Stimulated activated naive CD8-positive, alpha-beta T cell treated with anti-CD3 and anti-CD28 coated beads, Interleukin-15, Interleukin-2, amounts not matched to agents 100 U/mL and 50 U/mL, for 24 hours (primary cell): ENCODE measurements at places on chromosomes 1 and 21.

DNA sequence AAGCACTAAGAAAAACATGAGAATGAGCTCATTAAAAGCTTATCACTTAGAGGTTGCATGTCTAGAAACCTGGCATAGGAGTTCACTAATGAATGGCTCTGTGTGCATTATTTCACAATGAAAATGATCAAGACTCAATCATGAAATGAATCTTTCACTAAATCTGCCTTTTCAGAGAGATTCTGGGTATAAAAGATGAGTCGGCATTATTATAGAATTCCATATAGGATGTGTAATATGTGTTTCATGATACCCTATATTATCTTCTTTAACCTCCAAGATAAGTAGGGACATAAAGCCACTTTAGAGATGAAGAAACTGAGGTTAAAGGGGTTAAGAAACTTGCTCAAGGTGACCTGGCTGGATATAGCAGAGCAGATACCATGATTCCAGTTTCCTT is 368.1 kb downstream of the DUSP10 start:
- no peak for DNase-seq

GRCh38 chr1:231241750-231242149 is 738 bp downstream of the GNPAT start:
- peak; percentile 13 for DNase-seq

DNA sequence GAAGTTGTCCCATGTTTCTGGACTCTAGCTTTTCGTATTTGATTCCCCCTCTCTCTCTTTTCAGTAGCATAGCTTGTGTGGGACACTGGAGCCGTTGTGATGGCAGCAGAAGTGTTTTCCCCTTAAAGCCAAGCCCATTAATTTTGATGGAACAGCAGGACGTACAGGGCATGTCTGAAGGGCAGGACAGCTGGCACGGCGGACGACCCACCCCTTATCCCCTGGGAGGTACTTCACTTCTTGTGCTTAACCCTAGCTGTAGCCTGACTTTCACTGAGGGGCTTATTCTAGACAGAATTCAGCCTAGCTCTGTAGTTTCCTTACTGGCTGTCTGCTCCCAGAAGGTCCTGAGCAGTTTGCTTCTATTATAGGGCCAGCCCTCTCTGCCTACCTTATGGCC is 8.6 kb upstream of the PPFIA4 start:
- DNase-seq: no peak

- DNase-seq: no peak
Measured at GRCh38 chr1:247833601-247834000, 8.1 kb downstream of the OR11L1 start.

DNA sequence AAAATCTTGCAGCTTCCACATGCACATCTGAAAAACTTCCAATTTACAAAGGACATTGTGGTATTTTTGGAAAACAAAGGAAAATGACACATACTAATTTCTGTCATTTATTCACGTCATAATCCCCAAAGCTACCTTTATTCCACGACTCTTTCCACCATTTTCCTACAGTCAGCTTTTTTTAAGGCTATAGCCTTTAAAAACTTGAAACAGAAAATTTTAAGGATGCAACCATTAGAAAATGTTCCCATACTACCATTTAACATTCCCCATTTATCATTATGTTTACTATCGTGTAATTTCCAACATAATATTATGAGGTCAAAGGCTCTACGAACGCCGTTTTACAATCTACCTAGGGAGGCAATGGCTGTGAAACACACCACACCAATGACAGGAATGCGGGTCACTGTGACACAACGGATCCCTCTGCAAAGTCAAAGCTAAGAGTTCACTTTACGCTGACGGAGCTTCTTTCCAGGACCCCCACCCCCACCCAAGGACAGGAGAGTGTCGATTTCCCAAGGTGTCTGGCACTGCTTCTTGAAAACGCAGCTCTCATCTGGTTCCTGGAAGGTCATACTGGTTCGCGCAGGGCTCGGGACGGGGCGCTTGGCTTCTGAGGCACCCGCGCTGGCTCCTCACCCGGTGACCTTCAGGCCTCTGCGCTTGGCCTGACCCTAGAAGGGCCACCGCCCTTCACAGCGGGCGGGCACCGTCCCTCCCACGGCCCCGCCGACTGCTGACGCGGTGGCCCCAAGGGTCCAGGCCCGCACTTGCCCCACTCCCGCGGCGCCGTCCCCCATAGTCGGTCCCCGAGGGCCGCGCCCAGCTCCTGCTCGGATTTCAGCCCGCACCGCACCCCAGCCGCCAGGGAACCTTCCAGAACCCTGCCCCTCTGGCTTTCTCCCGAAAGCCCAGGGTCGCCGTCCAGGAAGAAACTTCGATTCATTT is 50.5 kb upstream of the ATF3 start:
- DNase-seq: no peak

DNA sequence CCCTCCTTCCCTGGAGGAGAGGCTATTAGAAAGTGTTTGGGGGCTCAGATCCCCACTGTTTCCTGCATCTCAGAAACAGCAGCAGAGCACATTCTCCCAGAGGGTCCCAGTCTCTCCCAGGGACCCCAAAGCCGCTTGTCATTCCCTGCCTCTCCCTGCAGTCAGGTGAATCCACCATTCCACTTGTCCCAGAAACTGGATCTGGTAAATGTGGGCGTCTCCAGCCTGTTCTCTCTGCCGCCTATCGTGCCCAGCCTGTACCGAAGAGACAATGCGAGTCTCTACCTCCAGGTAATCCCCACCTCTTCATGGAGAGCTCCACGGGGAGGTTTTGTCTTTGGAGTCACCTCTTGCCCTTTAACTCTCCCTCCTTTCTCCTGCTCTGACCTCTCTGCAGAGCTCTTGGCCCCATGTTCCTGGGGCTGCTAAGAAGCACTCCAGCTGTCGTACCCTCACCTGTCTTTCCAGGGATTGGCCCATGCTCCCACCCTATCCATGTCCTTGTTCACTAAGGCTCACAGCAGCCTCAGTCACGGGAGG is 26.9 kb downstream of the INAVA start:
- no peak for DNase-seq

- DNase-seq: no peak
Measured at GRCh38 chr1:231417513-231417912, 4.6 kb downstream of the EGLN1 start.

DNA sequence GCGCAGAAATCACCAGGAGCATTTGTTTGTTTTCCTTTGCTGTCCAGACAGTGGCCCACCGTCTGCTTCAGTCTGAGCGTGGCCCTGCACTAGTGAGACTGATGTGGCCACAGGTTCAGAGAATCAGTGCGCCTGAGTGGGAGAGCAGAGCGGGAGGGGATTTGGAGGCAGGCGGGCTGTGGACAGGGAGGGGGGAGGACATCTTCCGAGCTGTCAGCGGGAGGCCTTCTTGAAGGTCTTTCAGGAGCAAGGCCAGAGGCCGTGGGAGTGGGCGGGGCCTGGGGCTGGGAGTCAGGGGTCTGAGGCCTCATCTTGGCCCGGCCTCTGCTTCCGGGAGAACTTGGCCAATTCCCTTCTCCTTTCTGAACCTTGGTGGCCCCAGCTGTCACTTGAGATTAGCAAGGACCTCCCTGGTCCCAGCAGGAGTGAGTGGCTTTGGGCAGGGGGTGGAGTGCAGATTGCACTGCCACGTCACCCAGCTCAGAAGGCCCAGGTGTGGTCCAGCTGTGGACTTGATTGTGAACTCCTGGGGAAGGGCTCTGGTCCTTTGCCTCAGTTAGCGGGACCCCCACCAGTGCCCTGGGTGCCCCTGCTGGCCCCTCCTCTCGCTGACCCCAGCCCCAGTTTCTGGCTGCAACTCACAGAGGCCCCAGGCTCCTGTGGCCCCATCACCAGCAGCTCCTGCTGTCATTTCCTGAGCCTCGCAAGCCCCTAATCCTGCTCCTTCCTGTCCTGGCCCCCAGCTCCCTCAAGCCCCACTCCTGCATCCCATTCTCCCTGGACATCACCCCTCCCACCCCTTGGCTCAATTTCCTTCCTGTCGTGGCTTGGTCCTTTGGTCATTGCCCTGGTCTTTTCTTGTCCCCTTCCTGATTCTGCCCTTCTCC is 8.4 kb downstream of the TNFRSF1B start:
- DNase-seq: no peak

DNA sequence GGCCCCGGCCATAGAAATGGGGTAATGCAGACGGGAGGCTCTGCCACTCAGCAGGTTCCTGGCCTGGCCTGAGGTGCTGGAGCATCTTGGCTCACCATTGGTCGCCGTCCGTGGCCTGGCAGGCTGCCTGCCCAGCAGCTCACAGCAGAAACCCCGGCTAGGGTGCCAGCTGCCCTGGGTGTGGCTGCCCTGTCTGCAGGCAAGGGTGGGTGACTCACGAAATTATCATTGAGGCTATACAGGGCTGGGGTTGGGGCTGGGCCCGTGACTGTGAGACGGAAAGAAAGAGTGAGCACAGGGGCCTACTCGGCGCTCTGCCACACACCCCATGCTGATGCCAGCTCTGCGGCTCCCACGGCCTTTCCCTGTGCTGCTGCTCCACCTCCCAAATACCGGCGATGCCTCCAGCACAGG is 8.0 kb upstream of the PKP1 start:
- DNase-seq: no peak

DNA sequence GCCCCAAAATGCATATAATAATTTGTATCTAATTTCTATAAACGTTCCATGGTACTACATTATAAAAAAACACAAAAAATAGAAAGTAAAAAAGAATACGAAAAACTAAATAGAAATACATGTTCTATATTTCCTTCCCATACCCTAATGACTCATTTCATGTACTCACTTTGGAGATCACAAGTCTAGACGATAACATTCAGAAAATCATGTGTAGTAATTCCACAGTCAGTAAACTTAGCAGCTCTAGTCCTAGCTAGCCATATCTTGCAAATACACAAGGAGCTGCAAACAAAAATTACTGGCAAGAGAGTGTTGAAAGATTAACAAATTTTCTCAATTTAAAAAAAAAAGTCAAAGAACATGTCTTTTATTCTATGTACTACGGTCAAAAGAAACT is 1.4 kb downstream of the GOLPH3L start:
- DNase-seq: no peak

- DNase-seq: no peak
Measured at GRCh38 chr1:15005116-15005515, 148.4 kb upstream of the TMEM51 start.

DNA sequence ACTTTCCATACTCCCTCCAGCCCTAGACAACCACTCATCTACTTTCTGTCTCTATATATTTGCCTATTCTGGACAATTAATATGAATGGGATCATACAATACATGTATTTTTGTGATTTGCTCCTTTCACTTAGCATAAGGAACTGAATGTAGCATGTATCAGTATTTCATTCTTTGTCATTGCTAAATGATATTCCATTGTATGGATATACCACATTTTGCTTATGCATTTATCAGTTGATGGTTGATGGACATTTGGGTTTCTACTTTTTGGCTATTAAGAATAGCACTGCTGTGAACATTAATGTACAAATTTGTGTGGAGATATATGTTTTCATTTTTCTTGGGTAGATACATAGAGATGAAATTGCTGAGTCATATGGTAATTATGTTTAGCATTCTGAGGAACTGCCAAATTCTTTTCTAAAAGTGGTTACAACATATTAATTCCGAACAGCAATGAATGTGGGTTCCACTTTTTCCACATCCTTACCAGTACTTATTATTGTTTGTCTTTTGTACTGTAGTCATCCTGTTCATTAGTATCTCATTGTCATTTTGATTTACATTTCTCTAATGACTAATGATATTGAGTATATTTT is 121.0 kb downstream of the LRRC40 start:
- DNase-seq: no peak

GRCh38 chr21:44800103-44800502 is 1.5 kb downstream of the UBE2G2 start:
- no peak for DNase-seq

DNA sequence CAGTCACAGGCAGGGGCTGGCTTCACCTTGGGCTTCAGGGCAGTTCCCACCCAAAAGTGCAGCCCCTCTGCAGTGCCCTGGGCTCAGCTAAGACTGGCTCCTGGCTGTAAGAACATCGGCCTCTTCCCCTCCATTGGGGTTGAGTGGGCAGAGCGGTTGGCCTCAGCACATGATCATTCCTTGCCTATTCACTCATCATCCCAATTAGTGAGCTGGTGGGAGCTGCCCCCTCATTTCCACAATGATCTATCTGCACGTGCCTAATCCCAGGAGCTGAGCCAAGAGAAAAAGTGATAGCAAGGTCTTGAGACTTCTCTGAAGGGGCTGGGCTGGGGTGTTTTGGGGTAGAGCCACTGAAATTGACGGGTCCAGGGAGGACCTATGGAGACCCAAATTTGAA is 133.6 kb downstream of the SYF2 start:
- no peak for DNase-seq

- DNase-seq: peak; percentile 82
Measured at GRCh38 chr1:155320661-155321617, at the start of gene RUSC1. RUSC1 (plus strand) TSS chr1:155320894; CDS start chr1:155321774, 880 bp downstream.

DNA sequence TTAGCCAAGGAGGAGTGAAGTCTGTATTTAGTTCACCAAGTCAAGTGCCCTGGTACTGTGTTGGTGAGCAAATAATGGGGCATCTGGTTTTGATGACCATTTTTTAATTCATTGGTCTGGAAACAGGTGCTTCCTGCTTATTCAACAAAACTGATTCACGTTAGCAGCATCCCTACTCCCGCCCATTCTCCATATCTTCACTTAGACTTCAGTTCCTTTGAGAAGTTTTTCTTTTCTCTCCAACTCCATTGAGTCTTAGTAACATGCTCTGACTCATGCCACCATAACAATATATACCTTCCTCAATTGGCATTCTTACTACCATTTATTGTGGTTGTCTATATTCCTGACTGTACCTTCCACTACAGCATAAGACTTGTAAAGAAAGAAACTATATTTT is 468.9 kb downstream of the DPYD start:
- no peak for DNase-seq

DNA sequence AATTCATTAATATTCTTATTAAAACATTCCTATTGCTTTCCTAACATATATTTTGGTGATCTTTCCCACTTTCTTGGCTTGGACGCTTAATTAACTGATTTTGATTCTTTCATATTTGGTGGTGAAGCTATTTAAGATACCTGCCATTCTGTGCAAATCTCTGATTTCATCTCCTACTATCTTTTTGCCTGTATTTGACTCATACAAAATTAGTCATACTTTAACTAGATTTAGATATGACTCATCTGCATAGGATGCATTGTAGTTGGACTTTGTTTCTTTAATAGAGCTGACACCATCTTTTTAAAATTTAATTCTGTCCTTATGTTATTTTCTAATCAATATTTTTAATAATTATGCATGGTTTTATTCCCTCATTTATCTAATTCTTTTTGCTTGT is 93.8 kb upstream of the PLPPR4 start:
- DNase-seq: no peak

DNA sequence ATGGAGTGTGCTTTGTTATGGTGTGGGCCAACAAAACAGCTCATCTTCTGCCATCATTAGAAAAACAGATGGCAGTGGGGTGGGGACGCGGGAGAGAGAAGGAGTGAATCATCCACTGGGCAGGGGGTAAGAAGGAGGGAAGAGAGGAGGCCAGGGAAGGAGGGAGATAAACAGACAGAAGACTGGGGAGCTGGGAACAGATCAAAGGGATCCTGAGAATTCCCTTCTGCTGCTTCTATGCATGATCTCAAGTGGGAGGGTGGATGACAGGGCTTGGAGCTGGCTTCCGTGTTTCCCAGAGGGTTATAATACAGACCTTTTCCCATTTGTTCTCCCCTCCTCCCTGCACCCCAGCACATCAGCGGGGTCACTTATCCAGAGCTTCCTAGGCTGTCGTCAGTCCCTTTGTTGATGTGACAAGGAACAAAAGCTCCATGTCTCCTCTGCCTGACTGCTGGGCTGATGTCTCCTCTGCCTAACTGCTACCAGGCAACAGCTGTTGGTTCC is 338.6 kb downstream of the PAPPA2 start:
- no peak for DNase-seq

- no peak for DNase-seq
Measured at GRCh38 chr1:36256558-36257374, 32.5 kb downstream of the THRAP3 start.

- no peak for DNase-seq
Measured at GRCh38 chr1:50243939-50244338, 135.2 kb downstream of the ELAVL4 start.

- DNase-seq: no peak
Measured at GRCh38 chr1:240635466-240636256, 23.7 kb upstream of the GREM2 start.
